Iris pigment epithelial cell (primary cell): ENCODE measurements at places on chromosomes 16 and 17.

- DNase-seq: no peak
Observed at GRCh38 chr16:50460538-50461399, 87.4 kb upstream of the NKD1 start.

- no peak for DNase-seq
Observed at GRCh38 chr17:1947743-1948516, 77.2 kb downstream of the RTN4RL1 start.

DNA sequence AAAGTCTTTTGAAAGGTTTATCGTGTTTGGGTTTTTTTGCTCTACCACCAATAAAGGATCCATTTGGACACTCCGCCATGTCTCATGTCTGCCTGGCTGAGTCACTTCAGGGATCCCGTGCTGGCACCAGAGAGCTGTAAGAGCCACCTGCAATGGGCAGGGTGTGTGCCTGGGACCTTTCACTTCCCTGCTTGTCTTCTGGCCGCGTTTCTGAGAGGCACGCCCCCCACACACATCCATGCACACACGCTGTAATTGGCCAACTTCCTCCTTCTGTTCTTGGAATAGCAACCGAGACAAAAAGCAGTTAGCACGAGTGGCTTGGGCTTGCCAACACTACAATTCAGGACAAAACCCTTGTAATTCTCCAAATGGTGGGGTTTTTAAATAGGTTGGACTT is 9.8 kb upstream of the SOST start:
- no peak for DNase-seq

- peak; percentile 95 for DNase-seq
Observed at GRCh38 chr16:15611610-15612009, 31.3 kb downstream of the MARF1 start.

GRCh38 chr17:71339206-71339605 is 781.6 kb upstream of the SOX9 start:
- no peak for DNase-seq

DNA sequence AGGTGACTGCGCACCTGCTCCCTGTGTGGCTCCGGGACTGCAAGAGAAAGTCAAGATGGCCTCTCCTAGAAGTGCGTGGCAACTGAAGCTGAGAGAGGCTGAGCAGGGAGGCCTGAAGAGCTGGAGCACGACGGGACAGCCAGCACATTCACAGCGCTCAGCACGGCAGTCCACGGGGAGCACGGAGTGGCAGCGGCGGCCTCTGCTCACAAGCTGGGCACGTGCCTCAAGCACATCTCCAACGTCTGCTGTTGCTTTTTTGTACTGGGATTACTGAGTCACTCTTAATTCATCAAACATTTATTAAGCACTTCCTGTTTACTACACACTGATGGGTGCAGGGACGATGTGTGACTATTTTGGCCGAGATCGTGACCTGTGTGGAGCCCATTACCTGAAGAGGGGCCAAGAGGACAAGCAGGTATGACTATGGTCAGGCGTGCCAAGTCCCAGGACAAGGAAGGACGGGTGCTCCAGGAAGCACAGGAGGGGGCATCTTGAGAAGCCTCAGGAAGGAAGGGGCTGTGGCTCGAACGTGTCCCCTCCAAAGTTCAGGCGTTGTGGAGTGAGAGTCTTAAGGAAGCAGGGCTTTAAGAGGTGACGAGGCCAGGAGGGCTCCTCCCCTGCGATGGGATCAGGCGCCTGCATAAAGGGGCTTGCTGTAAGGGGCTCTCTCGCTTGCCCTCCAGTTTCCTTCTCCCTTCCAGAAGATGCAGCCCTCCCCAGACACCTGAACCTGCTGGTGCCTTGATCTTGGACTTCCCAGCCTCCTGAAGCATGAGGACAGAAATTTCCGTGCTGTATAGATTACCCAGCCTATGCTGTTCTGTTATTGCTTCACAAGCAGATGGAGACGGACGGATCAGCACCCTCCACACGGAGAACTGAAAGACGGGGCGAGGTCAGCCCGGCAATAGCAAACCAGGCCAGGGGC is 105.8 kb downstream of the ADCY9 start:
- DNase-seq: peak; percentile 27

- DNase-seq: no peak
Observed at GRCh38 chr16:30546115-30546514, 11.5 kb upstream of the ZNF747 start.

DNA sequence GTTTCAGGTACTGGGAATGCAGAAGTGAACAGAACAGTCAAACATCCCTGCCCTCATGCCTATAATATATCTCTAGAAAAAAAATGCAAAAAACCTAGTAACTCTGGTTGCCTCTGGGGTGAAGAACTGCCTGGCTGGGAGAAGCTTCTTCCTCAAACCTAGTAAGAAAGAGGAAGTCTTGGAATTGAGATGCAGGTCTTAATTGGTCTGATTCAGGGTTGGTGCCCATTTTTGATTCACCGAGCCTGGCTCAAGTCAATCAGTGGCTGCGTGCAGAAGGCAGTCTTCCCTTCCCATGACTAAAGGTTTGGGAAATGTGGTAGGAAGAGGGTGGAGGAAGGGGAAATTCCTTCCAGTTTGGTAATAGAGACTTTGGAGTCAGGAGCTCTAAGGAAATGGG is 22.4 kb downstream of the CDRT15 start:
- no peak for DNase-seq

GRCh38 chr17:8793649-8794048 is 5.5 kb downstream of the MFSD6L start:
- DNase-seq: no peak

DNA sequence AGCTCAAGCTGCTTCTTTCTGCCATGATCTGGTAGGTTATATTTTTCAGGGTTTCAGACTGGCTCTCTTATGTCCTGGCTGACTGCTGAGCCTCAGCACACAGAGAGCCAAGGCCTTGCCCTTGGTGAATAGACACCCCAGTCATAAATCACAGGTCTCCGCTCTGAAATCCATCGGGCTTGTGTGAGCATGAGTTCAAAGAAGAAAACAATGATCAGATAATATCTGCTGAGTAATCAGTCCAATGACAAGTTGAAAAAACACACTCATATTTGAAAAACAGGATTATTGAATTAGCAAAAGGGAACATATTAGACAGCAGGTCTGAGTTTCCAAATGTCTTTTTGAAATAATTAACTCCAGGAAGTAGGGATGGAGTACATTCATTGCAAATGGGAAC is 51.1 kb upstream of the NDRG4 start:
- DNase-seq: no peak

- no peak for DNase-seq
Observed at GRCh38 chr17:13851889-13852288, 217.4 kb upstream of the COX10 start.

GRCh38 chr17:18258356-18259038 is at the start of gene FLII:
Gene FLII, minus strand, starts transcription at chr17:18258738. Its CDS starts 48 bp downstream, at chr17:18258690.
- DNase-seq: peak; percentile 34

GRCh38 chr17:68184816-68185436 is 62.9 kb upstream of the AMZ2 start:
- DNase-seq: no peak
